AG04450 (cell line): ENCODE measurements at places on chromosomes 1 and 21. TPM values are rescaled to one million over a fixed set of nuclear protein-coding genes. Genes with fewer than 3 reads are reported as not detected.
A peak's percentile ranks its signal among the peaks of the same experiment; 100 is the strongest.

GRCh38 chr1:59214248-59215208 is 82.4 kb upstream of the FGGY start:
- peak; percentile 50 for DNase-seq

DNA sequence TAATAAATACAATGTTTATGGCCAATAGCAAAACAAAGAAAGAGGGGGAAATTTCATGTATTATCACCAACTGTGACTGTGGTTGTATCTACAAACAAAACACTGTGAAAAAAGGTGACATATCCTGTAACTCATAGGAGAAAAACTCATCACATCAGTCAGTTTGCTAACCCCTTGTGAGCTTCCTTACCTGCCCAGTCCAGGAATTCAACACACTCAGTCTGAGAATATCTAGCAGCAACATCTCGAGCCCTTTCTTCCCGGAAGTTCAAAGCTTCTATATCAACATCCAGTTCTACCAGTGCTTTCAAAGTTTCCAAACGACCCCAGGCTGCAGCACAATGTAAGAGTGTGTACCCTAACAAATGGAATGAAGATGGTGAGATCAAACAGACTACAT is 11.5 kb downstream of the TEX50 start:
- no peak for DNase-seq

GRCh38 chr1:152047413-152047729 is 10.6 kb upstream of the S100A11 start:
- DNase-seq: no peak

DNA sequence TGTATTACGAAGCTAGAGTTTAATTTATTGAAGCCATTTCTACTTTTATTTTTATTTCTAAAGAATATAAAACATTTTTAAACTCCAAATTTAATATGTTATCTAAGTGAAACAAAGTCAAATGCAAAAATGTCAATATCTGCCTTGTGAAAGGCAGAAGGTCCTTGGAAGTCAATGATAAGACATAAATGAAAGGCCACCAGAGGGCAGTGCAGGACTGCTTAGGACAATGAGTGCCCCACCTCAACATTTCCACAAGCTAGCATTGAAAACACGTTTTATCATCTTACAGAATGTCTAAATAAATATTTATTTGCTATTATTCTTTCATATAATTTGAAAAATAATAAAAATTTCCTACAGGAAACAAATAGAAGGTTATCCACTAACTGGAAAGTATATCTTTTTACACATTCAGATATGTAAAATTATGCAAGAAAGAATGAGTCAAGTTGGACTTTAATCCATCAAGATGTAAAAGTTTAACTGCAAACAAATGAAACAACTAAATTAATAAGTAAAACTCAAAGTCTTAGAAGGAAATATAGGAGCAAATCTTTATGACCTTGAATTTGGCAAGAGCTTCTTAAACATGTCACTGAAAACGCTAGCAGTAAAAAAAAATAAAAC is 140.1 kb upstream of the FMN2 start:
- DNase-seq: peak; percentile 34

DNA sequence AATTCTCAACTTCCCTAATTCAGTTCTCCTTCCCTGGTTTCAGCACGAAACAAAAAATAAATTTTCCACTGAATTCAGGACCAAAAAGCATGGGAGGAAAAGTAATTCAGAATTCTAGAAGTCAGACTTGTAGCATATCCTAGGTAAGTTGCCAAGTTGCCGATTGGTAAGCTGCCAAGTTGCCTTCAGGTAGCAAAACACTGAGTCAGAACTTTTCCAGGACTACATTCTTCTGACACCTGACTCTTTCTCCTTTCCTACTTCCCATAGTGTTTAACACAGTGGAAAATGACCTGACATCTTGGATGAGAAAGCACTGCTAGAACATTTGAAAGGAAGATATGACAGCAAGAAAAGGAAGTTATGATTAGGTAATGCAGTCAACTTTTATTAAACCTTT is 322.8 kb downstream of the SPATA17 start:
- DNase-seq: no peak

GRCh38 chr21:25298512-25299491 is 308.5 kb downstream of the MRPL39 start:
- DNase-seq: no peak

DNA sequence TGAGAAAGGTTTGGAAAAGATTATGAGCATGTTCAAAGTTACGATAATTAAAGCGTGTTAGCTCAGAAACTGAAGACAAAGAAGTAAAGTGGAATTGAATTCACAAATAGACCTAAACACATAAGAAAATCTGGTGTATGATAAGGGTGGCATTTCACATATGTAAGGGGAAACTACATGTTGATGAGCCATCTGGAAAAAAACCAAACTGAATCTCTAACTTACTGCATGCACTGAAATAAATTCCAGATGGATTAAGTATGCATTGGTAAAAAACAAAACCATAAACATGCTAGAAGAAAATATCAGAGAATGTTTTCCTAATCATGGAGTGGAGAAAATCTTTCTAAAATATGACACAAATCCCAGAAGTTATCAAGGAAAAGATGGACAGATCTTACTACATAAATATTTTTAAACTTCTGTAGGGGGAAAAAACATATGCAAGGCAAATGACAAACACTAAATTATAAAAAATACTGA is 34.0 kb upstream of the CTPS1 start:
- no peak for DNase-seq

GRCh38 chr1:242245255-242245654 is 246.4 kb upstream of the MAP1LC3C start:
- no peak for DNase-seq

GRCh38 chr21:17105932-17106331 is 406.9 kb upstream of the CXADR start:
- no peak for DNase-seq

- DNase-seq: no peak
Observed at GRCh38 chr1:198893763-198894444, 255.1 kb downstream of the PTPRC start.

RAP1GAP gene
- 0.14 and 0.15 TPM in 2 replicates for polyA plus RNA-seq

ERMAP gene
- polyA plus RNA-seq: 16.1 and 18.2 TPM in 2 replicates

GRCh38 chr1:18297896-18298648 is 182.7 kb upstream of the KLHDC7A start:
- no peak for DNase-seq

IL20 gene
- polyA plus RNA-seq: not detected in 2 replicates

TEKT2 gene
- polyA plus RNA-seq: 0.12 TPM in 2 replicates

- no peak for DNase-seq
Observed at GRCh38 chr1:247411621-247412327, 4.2 kb upstream of the NLRP3 start.
